ENCODE measurements at places on chromosomes 13 and 19.

DNA sequence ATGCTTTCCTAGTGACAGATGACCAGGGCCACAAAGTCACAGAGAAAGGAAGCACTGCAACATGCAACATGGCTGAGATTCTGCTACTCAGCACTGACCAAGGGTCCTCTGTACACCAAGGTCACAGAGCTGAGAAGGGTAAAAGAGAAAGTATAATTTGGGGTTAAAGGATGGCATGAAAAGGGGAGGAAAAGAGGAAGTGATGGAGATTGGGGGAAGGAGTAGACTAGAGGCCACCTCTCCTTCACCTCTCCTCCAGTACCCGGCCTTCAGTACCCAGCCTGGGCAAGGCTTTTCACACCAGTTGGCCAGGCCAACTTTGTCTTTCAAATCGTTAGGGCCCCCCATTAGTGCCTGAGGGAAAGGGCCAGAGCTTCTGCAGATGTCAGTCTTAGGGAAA lies 6.3 kb upstream of the RPS19 start:
- DNase-seq = no peak

- DNase-seq = no peak
Measured at GRCh38 chr19:282501-282900, 8.7 kb downstream of the PLPP2 start.

DNA sequence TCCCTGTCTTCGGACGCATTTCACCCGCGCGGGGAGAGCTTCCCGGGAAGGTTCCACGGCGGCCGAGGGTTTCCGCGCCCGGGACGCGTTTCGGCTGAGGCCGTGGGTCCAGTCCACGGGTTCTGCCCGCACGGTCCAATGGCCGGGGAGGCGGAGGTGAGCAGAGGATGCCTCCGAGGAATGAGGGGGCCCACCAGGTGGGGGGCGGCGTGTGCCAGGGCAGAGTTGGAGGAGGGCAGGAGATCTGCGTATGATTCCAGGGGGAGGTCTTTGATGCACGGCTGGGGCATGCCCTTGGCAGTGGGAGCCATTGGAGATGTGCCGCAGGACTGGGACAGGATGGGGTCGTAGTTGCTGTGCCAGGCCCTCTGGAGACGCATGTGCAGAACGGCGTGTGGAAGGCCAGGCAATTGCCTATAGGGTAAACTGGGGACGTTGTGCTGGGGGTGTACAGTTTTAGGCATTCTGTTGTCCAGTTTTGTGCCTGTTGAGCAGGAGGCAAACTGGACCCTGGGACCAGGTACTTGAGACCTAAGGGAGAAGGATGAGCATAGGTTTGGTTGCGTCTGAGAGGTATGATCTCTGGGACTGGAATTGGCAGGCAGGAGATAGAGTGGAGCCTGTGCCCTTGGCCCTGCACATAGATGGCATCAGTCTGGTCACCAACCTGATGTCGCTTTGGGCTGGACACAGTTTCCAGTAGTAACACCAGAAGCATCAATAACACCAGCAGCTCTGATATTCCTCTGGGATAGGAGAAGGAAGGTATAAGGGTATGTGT lies 751 bp downstream of the ZNF584 start:
- peak; percentile 11 for DNase-seq

DNA sequence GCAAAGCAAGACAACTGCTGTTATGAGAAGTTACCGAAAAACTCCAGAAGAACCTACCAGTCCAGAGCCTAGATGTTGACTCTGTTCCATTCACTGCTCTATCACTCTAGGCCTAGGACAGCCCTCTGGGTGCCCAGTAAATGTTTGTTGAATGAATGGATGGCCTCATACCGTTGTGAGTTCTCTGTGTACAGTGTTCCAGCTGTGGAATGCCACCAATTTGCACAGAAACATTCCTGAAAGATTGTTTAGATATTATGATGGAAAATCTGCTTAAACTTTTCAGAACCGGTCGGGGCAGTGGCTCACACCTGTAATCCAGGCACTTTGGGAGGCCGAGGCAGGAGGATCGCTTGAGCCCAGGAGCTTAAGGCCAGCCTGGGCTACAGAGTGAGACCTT lies 1.3 kb upstream of the FBL start:
- DNase-seq = no peak

- no peak for DNase-seq
Measured at GRCh38 chr19:7113233-7113632, 43.7 kb downstream of the ZNF557 start.

- DNase-seq = no peak
Measured at GRCh38 chr13:56510836-56511235, 629.9 kb upstream of the PRR20A start.

DNA sequence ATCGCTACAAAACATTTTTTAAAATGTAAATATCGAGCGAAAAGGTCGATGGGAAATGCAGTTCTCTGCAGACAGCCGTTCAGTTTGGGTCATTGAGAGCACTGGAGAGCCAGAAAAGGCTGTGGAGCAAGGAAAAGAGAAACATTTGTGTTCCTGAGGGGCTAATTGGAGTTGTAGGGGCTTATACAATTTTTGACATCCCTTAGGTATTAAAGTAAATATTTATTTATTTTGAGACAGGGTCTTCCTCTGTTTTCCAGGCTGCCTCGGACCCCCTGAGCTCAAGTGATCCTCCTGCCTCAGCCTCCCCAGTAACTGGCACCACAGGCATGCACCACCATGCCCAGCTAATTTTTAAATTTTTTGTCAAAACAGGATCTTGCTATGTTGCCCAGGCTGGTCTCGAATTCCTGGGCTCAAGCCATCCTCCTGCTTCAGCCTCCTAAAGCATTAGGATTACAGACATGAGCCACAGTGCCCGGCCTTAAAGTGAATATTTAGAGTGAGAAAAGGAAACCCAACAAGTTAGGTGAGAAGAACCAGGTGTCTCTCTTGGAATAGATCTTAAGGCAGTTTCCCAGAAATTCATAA lies 825 bp upstream of the YIF1B start:
- no peak for DNase-seq

DNA sequence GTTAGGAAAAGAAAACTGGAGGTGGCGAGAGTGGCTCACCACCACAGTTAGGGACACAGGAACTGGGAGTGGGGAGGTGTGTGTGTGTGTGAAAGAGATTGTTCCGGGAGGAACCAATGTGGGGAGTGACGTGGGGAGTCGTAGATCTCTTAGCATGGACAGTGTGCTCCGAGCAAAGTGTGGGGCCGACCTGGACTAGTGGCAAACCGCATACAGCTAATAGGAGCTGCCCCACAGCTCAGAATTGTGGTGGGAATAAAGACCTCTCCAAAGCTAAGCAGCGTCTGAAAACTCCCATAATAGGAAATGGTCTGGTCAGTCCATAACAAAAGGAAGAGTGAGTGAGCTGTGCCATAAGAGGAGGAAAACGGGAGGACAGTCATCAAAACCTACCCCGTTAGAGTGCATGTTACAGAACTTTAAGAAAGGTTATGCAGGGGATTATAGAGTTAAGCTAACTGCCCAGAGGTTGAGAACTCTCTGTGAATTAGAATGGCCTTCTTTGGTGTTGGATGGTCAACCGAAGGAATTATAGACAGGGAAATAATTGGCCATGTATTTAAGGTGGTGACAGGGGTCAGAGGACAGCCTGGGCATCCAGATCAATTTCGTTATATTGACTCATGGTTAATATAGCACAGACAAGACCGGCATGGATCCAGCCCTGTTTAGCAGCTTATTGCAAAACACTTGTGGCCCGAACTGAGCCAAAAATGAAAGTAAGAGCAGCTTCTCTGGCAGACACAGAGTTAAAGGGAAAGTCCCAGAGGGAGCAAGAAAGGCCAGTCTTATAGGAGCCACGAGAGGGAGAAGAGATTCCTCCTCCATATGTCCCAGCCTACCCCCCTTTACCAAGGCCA lies 8.9 kb upstream of the SLC15A1 start:
- no peak for DNase-seq

DNA sequence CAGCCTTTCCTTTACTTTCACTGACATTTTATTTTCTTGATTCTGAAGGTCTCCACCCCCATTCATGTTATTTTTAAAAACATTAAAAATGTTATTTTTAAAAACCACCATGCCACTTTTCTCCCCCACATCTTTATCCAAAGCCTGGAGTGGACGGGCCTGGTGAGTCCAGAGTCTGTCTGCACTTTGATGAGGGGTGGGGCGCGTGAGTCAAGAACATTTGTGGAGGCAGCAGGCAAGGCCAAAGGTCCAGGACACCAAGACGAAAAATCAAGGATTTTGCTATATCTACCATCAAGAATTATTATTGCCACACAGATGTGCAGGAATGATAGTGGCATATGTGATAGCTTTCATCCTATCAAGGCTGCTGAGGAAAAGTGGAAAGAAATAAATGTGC lies 224.9 kb downstream of the FGF9 start:
- no peak for DNase-seq

DNA sequence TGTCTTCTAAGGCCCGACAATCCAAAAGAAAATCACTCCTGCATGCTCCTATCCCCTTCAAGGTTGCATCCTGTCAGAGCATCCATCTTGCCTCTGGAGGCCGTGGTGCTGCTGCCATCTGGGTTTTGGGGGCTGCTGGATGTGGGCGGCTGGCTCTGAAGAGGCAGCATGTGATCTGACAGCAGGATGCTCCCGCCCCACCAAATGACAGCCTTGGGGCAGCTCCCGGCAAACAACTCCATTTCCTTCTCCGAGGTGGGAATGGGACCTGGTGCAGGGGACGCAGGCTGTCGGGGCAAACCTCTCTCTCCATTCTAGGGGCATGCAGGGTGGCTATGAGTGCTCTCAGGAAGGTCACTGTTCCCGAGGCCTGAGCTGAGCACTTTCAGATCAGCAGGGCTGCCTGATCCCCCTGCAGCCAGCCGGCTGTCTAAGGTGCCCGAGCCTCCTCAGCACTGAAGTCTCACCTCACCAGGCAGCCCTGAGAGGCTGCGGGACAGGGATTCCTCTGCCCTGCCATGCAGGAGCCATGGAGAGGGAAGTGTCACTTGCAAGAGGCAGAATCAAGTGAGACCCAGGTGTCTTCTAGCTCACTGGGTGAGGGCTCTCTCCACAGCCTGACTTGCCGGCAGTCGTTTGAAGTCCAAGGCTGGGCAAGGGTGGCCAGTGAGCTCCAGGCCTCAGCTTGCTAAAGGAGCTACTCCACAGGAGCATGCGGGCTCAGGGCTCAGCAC lies 28.8 kb downstream of the TSSK6 start:
- no peak for DNase-seq

GRCh38 chr13:83515268-83516015 lies 366.8 kb downstream of the SLITRK1 start:
- DNase-seq = no peak

- DNase-seq = no peak
Measured at GRCh38 chr13:51675385-51675784, 91.1 kb downstream of the WDFY2 start.

DNA sequence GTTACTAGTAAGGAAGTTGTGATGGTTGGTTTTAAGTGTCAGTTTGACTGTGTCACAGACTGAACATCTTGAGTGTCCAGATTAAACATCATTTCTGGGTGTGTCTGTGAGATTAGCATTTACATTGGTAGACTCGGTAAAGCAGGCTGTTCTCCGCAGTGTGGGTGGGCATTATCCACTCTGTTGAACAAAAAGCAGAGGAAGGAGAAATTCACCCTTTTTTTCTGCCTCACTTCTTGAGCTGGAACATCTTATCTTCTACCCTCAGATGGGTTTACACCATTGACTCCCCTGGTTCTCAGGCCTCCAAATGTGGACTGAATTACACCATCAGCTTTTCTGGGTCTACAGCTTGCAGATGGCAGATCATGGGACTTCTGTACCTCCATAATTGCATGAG lies 63.7 kb upstream of the ZDHHC20 start:
- no peak for DNase-seq

DNA sequence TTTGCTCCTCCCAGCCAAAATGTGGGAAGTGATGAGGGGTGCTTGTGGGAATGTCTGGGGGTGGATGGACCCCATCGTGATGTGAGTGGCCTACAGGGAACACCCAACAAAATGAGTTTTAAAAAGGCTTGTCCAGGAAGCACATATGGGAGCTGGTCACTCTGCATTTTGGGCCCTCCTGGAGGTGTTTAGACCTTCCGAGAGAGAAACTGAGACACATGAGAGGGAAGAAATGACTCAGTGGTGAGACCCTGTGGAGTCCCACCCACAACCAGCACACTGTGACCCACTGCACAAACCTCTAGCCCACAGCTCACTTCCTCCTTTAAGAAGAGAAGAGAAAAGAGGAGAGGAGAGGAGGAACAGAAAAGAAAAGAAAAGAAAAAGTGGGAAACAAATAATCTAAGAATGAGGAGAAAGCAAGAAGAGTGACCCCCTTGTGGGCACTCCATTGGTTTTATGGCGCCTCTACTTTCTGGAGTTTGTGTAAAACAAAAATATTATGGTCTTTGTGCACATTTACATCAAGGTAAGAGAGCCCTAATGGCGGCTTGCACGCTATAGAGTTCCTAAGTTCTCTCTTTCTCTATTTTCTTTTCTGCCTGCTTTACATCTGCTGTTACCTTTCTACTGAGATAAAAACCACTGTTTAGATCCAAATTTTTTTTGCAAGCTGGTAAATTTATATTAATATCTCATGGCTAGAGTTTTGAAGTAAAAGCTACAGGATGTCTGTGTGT lies 13.3 kb upstream of the LILRB1 start:
- no peak for DNase-seq

DNA sequence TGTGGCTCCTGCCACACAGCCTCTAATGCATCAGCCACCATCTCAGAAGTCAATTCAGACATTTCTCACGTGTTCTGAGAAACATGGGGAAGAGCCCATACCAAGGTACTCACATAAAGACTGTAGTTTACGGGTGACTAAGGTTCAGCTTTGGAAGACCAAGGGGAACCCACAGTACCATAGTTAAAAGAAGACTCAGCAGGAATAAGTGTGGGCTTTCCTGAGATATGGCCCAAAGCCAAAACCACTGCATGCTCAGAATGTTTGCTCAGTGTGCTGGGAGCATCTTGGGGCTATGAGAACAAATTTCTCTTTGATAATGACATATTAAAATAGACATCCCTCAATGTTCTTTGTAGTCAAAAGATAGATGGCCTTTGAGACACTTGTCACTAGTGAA lies 283.8 kb downstream of the DCT start:
- no peak for DNase-seq

- DNase-seq = no peak
Measured at GRCh38 chr13:111388851-111389500, 68.5 kb downstream of the TEX29 start.
